ENCODE measurements at places on chromosomes 11 and 22.

GRCh38 chr11:95790933-95791708 lies 823 bp downstream of the CEP57 start:
- peak; percentile 73 for DNase-seq

DNA sequence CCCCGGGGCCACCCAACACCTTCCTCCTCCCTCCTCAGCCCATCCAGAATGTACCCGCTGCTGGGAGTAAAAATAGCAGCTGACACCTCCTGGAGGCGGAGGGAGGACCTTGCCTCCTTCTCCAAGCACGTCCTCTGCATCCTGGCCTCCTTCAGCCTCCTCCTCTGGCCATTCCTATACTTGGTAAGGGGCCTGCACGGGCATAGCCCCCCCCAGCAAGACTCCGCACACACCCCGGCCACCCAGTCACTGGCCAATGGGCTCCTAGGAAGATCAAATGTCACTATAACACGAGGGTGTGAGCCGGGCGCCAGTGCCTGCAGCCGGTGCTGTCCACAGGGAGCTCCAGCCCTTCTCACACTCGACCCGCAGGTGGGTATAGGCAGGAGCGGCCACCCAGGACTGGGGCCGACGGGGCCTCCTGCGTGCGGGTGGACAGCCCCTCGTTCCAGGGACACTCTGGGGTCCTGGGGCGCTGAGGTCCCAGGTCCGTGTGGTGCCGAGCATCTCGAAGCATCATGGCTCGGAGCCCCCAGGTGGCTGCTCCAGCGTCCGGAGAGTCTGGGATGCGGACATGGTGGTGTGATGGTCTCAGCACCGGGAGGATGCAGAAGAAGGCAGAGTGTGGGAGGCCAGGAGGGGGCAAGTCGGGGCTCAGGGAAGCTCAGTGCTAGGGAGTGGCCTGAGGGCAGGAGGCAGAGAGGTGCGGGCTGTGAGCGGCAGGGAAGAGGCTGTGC lies at the start of gene TNNT3:
TNNT3 (plus strand) TSS at position 313 of the 737 bp plus-strand sequence. CDS start 3,172 bp downstream, outside the sequence.
- DNase-seq, result peak; percentile 61

- DNase-seq, result no peak
Measured at GRCh38 chr11:117074119-117074518, 24.1 kb downstream of the SIK3 start.

DNA sequence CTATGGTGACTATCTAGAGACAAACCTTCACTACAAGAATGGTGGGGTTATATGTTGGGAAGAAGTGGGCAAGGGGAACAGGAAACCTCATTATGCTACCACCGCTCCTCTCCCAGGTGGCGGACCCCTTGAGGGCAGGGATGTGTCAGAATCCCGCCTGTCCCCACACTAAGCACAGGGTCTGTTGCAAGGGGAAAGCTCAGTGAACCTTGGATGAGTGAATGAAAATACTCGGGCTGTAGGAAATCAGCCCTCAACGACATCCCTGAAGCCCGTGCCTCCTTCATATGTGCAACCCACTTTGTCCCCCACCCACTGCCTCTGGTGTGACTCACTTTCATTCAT lies 68.2 kb upstream of the AMPD3 start:
- peak; percentile 67 for DNase-seq

DNA sequence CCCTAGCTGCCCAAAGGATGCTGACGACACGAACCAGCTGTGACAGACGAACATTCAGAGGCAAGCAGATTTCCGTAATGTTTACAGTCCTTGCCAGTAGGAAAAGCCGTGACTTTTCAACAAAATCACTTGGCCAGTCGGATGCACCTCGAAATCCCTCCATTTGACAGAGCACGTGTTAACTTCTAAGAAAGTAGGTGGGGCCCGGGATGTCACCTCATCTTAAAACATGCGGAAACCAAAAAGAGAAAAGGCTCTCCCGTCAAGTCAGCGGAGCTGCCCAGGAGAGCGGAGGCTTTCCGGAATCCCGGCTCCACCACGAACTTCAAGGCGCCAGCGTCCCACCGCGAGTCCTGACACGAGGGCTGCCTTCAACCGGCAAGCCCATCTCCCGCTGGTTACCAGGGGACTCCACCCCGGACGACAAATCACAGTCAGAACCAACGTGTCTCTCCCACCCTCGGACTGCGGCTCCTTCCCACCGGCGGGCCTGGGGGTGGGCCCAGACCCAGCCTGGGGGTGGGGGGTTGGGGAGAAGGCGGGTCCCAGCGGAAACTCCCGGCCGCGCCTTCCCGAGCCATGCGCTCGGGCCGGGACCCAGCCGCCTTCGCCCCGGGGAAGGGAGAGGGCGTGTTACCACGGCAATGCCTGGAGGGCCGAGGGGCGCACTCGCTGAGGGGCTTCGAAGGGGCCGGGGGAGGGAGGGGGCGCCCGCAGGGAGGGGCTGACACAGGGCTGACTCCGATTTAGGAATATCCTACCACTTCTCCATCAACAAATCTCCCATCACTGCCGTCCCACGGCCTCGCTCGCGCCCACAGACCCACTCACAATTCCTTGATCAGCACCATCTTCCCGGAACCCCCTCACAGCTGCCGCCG lies 475 bp downstream of the PITPNB start:
- peak; percentile 71 for DNase-seq

DNA sequence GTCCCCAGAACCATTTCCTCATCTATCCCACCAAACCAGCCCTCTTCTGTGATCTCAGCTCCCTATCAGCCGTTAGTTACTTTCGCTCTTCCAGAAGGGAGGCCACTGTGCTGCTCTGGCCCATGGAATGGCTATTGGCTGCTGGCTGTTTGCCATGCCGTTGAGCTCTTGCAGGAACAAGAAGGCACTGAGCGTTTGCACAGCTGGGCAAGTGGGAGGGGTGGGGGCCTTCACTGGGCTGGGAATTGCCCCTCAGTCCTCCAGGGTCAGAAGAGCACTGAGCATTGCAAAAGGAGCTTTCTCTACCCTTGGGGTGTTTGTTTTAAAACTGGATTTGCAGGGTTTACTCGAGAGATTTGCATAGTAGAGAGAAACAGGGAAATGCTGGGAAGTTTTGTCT lies 129.0 kb upstream of the PARVA start:
- DNase-seq, result peak; percentile 90

- DNase-seq, result no peak
Measured at GRCh38 chr11:120958185-120958584, 65.7 kb upstream of the TBCEL start.

GRCh38 chr11:5288108-5288905 lies 13.4 kb downstream of the OR51B4 start:
- no peak for DNase-seq

DNA sequence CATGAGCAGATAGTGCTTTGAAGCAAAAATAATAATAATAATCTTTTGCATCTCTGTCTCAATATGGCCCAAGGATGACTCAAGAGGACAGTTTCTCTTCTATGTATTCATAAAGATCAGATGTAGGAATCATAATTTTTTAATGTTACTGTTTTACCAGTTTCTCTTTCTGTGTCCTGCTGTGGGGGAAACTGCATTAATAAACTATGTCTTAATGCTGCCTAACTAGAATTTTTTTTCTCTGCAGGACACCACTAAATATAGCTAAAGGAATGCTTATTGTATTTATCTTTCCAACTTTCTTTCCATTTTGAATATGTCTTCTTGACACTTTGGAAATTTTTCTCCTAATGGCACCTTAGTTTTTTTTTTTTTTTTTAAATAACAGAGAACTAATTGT lies 6.5 kb downstream of the FJX1 start:
- no peak for DNase-seq

DNA sequence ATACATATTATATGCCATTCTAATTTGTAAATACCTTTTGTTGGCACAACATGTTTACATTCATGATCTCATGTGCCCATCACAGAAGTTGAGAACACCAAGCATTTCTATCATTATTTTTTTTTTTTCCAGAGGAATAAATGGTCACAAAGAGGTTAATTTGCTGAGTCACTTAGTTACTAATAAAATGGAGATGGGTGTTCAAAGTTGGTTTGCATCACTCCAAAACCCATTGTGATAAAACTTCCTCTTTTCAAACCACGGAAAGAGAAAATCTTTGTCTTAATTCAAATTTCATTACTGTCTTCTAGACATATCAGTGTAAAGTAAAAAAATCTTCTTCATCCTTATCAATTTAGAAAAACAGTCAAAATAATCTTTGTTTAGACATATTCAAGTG lies 636.8 kb upstream of the CCDC179 start:
- DNase-seq, result no peak

GRCh38 chr11:130719220-130719915 lies 196.9 kb downstream of the SNX19 start:
- no peak for DNase-seq

GRCh38 chr11:60887556-60887955 lies 18.8 kb downstream of the PRPF19 start:
- DNase-seq, result no peak

DNA sequence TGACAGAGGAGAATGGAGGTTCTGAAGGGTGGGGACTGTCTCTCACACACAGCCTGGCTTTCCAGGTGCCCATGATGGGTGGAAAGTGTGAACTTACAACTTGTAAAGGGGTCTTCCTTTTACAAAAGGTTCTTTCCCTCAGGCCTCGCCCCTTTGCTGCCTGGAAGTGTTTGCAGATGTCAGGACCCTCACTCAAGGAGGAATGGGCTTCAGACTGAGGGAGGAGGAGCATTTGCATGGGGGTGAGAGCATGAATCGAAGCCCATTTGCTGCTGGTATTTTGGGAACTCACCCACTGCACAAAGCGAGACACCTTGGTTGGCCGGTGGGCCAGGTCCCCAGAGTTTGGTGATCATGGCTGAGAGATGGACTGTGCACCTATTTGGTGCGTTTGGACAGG lies 25.1 kb downstream of the MPPED1 start:
- DNase-seq, result peak; percentile 55

GRCh38 chr11:78504708-78505107 lies 70.0 kb downstream of the NARS2 start:
- no peak for DNase-seq

GRCh38 chr11:130710497-130711012 lies 205.7 kb downstream of the SNX19 start:
- DNase-seq, result no peak

DNA sequence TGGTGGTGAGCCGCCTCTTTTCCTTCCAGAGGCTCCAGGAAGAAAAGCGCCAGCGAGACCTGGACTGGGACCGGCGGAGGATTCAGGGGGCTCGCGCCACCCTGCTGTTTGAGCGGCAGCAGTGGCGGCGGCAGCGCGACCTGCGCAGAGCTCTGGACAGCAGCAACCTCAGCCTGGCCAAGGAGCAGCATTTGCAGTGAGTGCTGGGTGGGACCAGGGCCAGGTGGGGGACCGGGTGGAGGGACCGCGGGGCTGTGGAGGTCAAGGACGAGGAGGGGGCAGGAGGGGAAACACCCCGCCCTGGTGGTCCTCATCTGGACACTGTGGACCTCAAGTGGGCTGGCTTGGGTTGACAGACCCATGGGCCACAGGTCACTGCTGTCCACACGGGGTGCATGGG lies 17.4 kb downstream of the RIBC2 start:
- no peak for DNase-seq

DNA sequence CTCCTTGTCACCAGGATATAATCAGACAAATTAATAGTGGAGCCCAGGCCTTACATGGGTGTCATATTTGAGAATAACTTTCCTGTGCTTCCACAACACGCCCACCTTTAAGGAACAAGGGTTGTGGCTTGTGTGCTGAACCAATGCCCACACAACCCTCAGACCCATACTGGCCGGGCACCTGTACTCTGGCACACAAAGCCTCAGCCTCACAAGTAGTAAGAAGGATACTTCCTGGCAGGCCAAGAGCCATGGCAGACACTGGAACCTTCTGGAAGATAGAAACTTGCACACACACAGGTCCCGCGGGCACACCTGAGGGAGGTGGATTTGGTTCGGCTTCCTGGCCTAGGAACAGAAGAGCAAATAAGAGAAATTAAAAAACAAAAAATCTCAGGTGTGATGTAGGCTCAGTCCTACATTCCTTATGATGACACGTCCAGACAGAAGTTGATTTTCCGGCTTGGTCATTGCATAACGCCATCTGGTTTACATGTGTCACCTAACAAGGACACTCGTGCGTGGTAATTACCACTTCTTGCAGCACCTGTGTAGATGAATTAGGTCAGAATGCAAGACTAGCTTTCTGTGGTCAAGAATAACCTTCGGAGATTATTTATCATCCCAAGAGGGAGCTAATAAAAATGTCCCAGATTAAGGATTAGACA lies 5.8 kb upstream of the BRD1 start:
- no peak for DNase-seq

DNA sequence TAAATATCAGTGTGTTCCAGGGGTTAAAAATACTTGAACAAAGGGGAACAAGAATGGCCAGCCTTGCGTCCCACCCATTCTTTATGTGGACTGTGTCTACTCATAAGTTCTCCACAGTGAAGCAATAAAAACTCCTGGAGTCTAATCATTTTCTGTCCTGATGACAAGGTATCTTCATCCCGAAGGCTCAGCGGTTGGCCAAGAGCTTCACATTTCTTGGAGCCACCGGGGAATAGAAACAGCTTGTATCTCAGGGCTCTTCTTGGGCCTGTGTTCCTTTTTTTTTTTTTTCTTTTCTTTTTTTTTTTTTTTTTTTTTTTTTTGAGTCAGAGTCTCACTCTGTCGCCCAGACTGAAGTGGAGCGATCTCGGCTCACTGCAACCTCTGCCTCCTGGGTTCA lies 36.8 kb upstream of the ADORA2A start:
- no peak for DNase-seq

- no peak for DNase-seq
Measured at GRCh38 chr22:33109514-33110430, 51.6 kb upstream of the SYN3 start.

GRCh38 chr11:73173755-73174494 lies 31.8 kb upstream of the FCHSD2 start:
- DNase-seq, result peak; percentile 87

- no peak for DNase-seq
Measured at GRCh38 chr22:49848690-49849160, 4.9 kb upstream of the ZBED4 start.

DNA sequence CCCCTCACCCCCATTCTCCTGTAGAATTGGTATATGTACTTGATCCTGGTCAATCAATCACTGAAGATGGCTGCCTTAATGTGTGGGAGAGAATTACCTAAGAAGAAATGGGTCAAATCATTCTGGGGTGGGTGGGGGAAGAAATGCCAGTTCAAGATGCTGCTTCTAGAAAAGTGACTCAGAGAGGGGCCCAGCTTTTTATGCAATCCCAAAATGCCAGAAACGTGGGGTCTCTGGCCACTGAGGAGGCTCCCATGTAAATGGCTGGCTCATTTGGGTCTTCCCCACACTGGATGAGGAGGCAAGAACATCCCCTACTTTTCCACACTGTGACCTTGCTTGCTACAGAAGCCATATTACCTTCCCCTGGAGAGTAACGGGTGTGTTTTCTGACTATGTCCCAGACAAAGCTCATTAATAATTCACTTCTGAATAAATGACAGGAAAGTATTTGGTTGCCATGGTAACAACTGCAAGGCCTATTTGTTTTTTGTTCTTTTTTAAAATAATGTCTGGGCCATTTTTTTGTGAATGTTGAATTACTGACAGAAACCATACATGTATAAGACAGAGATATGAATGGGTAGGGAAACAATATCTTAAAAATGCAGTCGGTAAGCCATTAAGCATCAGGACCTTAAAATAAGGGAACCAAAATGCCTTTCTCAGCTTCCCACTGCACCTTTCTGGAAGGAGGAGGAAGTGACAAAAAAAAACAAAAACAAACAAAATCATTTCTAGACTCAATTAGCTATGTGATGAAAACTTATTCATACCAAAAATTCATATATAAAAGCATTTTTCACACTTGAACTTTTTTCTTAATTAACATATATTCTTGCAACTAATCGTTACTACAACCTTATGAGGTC lies 32.0 kb downstream of the SLC1A2 start:
- DNase-seq, result no peak

- DNase-seq, result no peak
Measured at GRCh38 chr11:85472953-85473352, 154.2 kb downstream of the DLG2 start.
